ENCODE measurements at places on chromosomes 6 and 20.

GRCh38 chr6:127090051-127090450 is 28.4 kb upstream of the RSPO3 start:
- no peak for DNase-seq

DNA sequence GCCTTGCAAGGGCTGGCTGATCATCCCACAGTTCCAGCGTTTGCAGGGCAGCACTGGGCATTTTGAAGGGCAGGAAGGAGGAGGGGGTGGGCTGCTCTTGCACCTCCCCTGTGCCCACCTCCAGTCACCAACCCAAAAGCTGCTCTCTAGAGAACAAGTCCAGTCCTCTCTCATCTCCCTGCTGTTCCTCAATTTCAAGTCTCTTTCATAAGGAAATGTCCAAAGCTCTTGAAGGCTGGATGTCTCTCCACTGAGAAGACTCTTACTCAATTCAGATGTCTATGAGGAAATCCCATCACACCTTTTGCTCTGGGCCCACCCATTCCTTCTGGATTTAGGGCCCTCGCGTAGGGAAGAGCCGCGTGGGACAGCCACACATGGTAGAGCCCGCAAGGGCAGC is 31.7 kb downstream of the WRNIP1 start:
- no peak for DNase-seq

DNA sequence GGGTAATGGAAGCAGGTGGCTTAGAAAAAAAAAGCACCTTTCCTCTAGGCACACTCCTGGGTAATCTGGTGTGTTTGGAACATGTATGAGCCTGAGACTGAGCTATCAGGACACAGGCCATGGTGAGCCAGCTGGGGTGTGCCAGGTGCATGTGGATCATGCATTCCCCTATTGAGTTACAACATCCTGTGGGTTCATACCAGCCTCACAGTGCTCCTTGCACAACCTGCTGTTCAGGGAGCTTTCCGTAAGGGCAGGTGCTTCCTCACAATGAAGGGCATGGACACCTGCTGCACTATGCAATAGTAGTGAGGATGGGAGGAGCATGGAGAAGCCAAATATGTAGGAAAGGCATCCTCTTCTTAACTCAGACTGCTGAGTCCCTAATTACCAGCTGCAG is 197.2 kb upstream of the SUPT3H start:
- no peak for DNase-seq

DNA sequence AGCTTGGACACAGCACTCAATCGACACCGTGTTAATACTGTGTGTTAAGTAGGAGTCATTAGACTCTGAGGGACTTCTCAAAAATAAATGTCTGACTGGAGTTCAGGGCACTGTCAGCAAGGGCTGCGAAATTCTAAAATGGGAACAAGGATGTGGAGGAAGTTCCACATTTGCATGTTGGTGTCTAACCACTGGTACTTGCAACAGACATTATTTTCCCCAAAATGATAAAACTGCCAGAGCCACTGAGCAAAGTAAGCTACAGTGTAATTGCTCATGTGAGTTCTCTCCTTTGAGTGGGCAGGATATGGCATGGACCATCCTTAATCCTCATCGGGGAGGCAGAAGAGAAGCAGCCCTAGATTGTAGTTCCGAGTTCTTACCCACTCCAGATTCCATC is 215.9 kb downstream of the SLC24A3 start:
- no peak for DNase-seq

DNA sequence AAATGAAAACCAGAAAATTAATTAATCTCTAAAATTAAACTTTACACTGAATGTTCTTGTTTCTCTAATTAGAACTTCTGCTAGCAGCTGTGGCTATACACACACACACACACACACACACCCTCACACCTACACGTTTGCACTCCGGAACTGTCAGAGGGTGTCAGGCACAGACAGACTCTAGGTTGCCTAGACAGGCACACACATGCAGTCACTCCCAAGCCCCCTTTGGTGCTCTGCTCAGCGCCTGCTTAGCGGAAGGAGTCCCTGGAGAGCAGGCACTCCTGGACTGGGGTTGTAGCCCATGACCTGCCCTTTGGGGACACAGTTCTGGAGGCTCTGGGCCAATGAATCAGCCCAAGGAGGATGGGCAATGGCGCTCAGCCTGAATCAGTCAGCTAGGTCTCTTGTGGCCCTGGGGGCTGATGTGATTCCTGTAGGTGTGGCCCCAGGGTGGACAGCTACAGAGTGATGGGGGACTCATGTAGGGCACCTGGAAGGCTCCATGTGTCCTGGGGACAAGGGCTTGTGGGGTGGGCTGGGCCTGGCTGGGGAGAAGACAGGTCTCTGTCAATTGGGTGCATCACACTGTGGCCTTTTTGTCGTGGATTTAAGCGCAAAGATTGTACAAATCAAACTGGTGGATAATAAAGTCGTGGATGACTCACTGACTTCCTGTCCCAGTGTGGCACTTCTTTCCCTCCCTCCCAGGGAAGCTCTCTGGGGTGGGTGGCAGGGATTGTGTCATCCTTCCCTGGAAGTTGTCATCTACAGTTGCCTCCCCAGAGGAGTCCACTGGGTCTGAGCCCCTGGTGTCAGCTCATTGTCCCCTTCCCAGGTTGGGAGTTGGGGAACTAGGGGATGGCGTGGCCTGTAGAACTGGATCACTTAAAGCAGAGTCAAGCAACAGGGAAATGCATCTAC is 8.8 kb downstream of the TMEM151B start:
- no peak for DNase-seq
